ENCODE measurements at places on chromosomes 2 and 18.

DNA sequence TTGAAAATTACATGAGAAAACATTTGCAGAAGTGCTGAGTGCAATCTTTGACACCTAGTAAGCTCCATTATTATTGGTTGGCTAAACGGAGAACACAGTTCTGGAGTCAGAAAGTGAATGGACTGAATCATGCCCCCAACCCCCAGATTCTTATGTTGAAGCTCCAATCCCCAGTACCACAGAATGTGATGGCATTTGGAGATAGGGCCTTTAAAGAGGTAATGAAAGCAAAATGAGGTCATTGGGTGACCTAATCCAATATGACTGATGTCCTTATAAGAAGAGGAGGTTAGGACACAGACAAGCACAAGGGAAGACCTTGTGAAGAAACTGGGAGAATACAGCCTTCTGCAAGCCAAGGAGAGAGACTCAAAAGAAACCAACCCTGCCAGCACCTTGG, 200.9 kb upstream of the EPAS1 start:
- DNase-seq = no peak

DNA sequence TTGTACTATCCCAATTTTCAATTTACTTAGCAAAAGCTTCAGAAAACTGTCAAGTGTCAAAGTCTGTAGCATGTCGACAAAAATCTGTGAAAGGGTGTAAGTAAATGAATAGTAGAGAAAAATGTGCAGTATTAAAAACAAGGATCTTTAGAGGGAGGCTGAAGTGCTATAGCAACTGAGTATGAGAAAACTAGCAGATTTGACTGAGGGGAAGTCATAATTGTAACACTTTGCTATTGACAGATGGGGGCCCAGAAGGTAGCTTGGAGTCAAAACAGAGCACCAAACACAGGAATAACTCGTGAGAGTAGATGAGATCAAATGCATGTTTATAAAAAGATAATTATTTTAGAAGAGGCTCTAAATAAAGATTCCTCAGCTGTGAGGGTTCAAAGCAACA, 657.7 kb downstream of the TMEM182 start:
- no peak for DNase-seq

DNA sequence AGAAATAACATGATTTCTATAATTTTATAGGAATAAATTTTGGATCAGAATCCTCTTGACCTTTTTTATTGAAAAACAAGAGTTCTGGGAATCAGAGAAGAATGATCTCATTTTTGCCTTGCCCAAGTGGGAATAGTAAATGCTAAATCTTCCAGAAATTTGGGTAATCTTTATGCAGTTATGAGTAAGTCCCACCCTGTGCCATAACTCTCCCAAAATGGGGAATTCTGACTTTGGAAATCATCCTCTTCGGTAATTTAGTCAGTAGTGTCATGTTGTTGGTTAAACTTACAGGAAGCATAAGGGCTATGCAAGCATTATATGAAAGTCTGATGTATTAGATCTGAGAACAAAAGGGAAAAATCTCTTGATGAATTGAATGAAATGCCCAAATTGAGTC, 20.6 kb upstream of the ARHGAP28 start:
- no peak for DNase-seq

- peak; percentile 89 for DNase-seq
Measured at GRCh38 chr2:30165050-30165520, 18.3 kb downstream of the YPEL5 start.

DNA sequence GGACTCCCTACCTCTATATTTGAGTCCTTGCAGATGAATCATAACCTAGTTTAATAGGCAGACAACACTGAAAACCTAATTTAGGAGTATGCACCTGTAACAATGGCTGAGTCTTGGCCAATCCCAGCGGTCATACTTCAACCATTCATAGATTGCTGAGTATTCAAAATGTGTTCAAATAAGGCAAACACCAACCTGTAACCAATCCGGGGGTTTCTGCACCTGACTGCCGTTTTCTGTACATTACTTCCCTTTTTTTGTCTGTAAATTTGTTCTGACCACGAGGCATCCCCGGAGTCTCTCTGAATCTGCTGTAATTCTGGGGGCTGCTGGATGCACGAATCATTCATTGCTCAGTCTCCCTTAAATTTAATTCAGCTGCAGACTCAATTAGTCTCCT, 338.6 kb downstream of the STK39 start:
- no peak for DNase-seq

- no peak for DNase-seq
Measured at GRCh38 chr2:120254178-120254577, 1.5 kb downstream of the RALB start.

DNA sequence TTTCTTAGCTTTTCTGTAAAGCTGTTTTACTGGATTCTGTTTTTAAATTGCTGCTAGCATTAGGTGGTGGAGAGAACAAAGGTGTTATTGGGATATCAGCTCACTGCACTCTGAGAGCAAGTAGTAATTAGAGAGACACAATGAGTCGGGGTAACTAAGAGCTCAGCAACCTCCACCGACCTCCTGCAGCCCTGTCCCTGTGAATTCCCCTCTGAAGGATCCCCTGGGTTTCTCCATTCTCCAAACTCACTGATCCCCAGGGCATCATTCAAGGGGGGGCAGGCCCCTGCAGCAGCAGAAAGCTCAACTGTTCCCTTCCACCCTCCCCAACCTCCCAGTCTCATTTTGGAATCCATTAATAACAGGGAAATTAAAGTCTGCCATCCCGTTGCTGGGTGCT, 73.0 kb downstream of the MTCL1 start:
- no peak for DNase-seq

- DNase-seq = no peak
Measured at GRCh38 chr2:100744184-100744583, 75.8 kb upstream of the NPAS2 start.

DNA sequence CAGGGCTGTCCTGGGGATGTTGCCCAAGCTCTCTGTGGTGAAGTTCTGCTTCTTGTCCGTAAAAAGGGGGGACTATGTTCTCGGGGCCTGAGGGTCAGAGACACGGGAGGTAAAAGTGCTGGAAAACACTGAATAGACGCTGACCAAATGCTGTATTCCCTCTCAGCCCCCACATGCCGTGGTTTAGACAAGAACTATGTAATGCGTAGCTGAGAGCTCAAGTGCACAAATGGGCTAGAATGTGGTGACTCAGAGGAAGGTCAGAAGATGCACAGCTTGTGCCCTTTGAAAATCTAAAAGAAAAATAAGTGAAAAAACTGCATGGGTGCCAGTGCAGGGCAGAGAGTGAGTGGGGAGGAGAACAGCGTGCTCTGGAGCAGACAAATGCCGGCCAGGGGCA, 80.3 kb upstream of the MAP4K4 start:
- no peak for DNase-seq

DNA sequence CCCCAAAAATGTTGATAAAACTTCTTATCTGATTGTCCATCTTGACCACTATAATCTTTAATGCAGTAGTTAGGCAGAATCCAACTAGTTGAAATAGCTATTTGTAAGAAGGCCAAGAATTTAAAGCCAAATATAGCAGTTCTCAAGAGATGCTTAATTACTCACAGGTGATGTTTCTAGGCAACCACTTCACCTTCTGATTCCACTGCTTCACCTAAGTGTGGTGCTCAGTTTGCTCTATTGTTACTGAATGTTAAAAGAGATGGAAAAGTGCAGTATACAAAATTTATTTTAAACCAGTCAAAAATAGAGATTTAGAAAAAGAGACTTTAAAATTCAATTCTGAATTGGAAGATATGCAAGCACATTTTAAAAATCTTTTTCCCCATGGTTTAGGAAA, 539.4 kb downstream of the ZNF804A start:
- no peak for DNase-seq

GRCh38 chr2:15061268-15061667, 428.8 kb downstream of the LRATD1 start:
- no peak for DNase-seq

- no peak for DNase-seq
Measured at GRCh38 chr2:23658466-23658942, 268.4 kb downstream of the ATAD2B start.

GRCh38 chr2:181563101-181563692, 93.7 kb downstream of the CERKL start:
- no peak for DNase-seq

DNA sequence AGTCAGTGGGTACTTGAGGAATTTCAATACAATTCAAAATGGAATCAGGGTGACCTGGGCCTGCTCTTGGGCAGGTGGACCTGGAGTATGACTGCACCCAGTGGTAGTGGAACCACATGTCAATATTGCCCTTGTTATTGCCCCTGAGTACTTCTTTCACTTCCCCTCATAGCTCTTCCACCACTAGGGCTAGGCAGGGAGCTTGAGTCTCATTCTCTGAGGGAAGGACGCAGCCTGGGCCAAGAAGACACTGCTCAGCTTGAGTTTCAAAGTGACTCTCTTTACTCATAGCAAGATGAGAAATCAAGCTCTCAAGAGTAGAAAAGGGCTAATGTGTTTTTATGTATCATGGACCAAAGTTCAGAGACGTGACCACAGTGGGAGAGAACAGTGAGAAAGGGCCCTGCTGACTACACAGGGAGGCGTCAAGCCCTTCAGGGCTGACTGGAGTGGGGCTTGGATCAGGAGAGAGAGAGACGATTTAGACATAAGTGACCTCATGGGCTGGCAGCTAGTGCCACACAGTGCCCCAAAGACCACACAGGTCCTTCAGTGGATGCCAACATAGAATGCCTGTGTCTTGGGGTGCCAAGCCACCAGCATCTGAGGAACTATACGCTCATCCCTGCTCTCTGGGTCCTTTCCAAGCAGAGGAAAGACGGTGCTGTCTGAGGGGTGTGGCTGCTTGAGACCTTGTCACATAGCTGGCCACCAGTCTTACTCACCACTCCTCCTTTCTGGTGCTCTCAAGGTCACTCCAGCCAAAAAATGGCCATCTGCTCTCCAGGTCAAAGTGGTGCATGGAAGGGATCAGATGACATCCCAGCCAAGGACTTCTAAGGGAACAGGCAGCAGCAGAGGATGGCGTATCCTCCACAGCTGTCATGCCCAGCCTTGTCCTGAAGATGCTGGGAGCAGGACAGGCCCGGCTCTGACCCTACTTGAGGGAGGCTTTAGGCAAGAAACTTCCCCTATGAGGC, 13.0 kb downstream of the PTMA start:
- peak; percentile 43 for DNase-seq

DNA sequence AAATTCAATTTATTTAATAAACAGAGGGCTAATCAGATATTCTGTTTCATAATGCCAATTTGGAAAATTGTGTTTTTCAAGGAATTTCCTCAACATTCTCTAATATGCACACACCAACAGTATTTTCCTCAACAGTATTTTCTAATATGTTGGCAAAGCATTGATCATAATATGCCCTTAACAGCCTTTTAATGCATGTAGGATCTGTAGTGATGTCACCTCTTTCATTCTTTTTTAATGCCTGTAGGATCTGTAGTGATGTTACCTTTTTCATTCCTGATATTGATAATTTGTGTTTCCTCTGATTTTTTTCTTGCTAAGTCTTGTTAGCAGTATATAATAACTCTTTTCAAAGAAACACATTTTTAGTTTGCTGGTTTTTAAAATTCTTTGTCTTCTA, 15.9 kb downstream of the VWA3B start:
- no peak for DNase-seq

DNA sequence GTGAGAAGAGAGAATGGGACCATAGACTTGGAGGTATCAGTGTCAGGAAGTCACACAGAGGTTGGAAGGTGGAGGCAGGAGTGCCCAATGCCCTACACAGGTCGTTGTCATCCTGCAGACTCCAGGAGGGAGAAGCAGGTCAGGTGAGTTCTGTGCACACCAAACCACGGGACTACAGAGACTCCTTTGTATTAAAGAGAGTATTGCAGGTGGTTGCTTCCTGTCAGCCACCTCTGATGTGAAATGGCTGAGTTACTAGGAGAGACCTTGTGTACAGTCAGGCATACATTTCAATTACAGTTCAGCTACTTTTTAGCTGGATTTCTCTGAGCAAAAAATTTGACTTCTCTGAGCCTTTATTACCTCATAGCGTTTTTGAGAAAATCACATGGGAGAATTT, 51.6 kb downstream of the SPP2 start:
- DNase-seq = no peak

GRCh38 chr2:47056868-47057686, 98.0 kb downstream of the STPG4 start:
- no peak for DNase-seq

- no peak for DNase-seq
Measured at GRCh38 chr18:25077944-25078723, 273.8 kb downstream of the ZNF521 start.

DNA sequence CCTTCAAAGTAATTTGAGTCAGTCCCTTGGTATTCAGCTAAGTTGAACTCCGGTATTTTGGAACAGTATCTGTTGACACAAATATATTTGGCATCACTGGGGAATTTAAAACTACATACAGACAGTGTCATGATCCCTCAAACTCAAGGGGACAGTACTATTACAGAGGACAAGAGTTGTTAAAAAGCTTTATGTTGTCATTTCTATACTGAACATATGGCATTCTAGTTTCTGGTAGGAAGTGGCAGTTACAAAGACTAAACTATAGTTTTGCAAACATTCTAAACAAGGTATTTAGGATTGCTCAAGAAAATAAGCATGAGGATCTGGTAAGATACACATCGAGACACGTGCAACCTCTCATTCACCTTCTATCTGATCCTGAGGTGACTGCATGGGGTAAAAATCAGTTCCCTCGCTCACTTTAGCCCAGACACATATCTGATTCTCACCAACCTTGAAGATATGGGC, 16.6 kb upstream of the CCNYL1 start:
- DNase-seq = no peak

DNA sequence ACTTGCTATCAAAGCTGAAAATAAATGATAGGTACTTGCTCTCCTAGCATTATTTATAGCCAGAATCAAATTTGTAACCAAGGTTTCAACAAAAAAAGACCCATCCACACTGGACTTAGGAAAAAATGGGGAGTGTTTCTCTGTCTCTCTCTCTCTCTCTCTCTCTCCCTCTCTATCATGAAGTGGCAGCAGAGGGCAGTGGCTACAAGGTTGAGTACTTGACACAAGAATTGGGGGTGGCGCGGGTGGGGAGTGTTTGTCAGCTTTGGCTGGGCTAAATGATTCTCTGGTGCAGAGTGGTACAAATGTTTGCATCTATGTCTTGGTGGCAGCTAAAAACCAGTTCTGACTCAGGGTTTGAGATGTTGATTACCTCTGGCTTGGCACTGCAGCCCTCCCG, 85.0 kb downstream of the RBM43 start:
- no peak for DNase-seq

DNA sequence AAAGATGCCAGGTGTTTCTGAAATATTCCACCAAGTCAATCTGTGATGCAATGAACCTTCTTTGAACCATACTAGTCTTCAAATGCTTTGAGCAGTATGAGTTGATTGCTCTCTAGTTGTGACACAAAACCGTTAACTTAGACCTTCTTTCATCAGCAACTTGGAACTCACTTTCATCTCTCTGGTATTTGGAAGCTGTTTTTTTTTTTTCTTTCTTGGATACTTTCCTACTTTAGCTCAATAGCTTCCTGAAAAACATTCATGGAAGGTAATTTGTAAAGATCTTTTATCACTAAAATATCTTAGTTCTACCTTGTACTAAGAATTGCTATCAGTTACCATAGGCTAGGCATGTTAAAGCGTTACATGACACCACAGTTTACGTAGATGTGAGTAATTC, 1071.9 kb upstream of the CHAC2 start:
- no peak for DNase-seq
